ENCODE measurements at places on chromosomes 16 and 17. TPM values are rescaled to one million over a fixed set of nuclear protein-coding genes. Genes with fewer than 3 reads are reported as not detected.
A peak's percentile ranks its signal among the peaks of the same experiment; 100 is the strongest.

- DNase-seq, result peak; percentile 71
These were observed 339.0 kb downstream of the MAF start for GRCh38 chr16:79261481-79261940.

DNA sequence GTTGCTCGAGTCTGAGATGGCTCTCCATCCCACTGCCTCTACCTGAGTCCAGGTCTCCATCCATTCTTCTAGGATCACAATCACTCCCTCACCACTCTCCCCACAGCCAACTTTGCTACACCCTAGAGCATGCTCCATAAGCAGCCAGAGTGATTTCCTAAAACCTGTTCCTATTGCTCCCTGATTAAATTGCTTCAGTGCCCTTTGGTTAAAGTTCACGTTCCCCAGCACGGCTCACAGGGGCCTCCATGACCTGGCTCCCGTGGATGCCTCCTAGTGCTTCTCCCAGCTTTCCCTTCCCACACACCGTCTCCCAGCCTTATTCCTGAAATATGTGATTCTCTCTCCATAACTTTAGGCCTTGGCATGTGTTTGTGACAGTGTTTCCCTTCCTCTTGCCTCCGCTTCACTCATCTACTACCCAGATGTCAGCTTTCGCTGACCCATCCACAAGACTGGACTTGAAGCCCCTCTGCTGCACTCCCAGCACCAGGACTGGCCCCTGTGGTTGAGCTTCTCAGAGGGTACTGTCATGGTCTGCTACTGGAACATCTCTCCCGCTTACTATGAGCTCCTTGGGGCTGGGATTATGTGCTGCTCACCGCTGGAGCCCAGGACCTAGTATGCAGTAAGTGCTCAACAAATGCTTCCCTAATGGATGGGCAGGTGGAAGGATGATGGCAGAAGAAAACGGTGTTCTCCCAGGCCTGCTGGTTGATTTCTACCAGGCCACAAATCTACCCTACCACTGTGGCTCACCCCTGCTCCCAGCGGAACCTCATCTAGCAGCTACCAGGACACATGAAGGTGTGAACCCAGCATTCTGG lies 17.9 kb downstream of the MYO18A start:
- no peak for DNase-seq

The RAMP2 gene
- total RNA-seq, result 12.0 TPM

The CACNG1 gene
- not detected for total RNA-seq

DNA sequence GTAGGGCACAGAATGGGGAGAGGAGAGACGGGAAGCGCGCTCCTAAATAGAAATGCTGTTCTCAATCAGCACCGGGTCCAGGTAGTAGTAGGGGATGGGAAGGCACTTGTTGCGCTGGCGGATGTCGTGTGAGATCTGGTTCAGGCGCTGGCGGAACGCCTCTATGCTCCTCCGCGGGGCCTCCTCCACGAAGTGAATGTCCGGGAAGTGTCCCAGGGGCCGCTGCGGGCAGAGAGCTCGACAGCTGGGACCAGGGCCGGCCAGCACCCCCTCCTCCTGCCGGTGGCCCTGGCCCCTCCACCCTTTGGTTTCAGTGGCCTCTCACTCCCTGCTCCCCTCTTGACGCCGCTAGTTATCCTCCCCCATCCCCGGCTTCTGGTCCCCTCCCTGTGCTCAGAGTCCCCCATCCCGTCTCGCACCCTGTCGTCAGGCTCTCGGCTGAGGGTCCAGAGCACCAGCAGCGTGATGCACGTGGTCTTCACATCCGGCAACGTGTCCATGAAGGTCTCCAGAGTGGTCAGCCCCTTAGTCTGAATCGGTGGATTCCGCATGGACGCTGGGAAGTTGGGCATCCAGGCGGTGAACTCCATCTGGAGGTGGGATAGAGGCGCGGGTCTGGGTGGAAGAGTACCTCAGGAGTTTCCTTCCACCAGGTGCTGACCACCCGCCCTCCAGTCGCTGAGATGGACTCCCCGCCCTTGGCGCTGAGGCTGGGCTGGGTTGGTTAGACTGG lies 14.6 kb downstream of the ALOX12B start:
- DNase-seq, result no peak

The HS3ST4 gene
- 3.3 TPM for total RNA-seq

The JPH3 gene
- total RNA-seq, result 28.4 TPM

DNA sequence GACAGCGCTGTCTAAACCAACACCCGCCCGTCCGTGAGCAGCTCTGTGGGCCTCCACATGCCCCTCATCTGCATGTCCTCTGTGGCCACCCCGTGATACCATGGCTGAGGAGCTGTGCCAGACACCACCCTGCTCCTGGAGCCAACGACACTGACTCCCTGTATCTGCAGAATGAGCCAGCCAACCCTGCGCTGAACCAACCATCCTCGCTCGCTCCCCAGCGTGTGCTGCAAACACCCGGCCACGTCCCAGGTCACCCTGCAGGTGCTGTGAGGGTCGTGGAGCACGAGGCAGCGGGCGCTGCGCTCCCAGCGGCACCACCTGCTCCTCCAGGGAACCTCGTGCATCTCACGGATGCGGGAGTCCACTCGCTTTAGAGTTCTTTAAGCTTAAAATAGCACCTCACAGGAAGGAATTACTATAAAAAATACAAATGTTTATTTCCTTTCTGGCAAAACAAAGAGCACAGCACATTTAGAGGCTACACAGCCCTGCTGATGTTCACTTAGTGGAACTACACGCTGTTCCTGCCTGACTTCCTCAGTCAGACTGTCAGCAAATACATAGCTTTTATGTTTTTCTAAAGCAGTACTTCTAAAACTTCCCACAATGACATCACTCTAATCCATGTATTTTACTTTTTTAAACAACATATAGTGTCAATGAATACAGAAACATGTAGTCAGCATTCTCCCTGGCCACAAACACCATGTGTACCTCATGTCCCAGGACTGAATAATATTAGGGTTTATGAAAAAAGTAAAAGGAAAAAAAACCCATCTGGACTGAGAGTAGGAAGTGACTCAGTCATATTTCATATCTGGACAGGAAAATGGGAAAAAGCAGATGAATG lies 43.5 kb downstream of the MAP1LC3B start:
- no peak for DNase-seq

The SEZ6 gene
- total RNA-seq, result 7.8 TPM

- DNase-seq, result no peak
These were observed 22.4 kb downstream of the ANKRD40 start for GRCh38 chr17:50685334-50685665.

DNA sequence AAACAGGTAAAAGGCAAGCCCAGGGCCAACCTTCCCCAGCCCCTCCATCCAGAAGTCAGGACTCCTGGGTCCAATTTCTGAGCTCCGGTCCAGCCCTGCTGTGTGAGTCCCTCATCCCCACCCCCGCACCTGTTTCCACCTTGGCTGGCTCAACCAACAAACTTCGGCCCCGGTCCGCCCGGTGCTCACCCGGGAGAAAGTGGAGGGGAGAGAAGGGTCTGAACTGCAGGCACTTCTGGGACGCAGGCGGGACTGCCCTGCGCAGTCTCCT lies 541 bp downstream of the RHBDF2 start:
- no peak for DNase-seq

GRCh38 chr17:6872936-6873335 lies 41.4 kb upstream of the TEKT1 start:
- DNase-seq, result no peak

- peak; percentile 20 for DNase-seq
These were observed 272.1 kb downstream of the HAPSTR1 start for GRCh38 chr16:9363520-9363919.

The KCNG4 gene
- not detected for total RNA-seq

DNA sequence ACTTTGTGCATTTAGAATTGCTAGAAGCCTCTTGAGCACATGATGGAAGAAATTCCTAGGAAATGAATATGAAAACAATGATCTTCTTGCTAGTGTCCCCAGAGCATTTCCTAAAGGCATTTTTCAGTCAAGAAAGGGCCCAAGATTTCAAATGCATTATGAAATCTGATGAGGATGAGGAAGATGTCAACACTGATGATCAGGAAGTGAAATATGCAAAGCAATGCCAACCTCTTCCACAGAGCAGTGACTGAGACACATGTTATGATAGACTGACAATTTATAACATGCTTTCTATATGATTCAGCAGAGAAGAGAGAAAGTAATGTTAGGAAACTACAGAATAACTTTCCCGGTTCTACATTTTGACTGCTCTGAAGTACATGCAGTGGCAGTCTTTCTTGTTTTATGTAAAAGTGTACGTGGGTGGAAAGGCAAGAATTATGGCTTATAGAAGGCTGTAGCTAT lies 859.1 kb upstream of the GOT2 start:
- DNase-seq, result no peak

DNA sequence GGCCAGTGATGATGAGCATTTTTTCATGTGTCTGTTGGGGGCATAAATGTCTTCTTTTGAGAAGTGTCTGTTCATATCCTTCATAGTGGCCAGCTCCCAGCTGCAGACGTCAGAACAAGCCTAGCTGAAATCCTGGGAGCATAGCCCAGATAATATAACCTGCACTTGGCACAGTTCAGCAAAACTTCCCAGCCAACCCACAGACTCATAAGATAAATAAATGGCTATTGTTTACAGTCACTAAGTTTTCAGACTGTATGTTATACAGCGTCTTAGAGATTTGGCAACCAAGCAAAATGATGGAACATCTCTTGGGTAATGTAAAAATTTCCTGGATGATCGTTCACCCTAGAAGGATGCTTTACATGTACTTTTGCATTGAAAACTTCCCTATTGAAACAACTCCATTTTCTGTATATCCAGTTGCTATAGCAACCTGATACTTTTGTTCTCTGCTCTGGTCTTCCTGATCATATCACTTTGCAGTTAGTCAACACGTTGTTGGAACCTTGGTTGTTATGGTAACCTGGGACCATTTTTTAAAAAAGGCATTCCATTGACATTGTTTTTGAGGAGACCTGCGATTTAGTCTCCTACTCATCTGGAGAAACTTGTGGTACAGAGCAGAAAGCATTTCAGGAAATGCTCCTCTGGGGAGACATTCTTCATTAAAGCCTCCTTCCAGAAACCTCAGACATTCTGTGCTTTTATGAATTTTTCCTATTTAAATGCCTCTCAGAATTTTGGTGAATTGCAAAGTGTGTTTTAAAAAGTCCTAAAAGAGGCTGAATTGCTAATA lies 378.7 kb downstream of the HS3ST4 start:
- DNase-seq, result no peak

GRCh38 chr17:68641276-68642117 lies 40.3 kb upstream of the FAM20A start:
- DNase-seq, result no peak

The TLCD3A gene
- total RNA-seq, result 23.8 TPM

Data from H1 (cell line).